ENCODE measurements at places on chromosomes 12 and 14. TPM values are rescaled to one million over a fixed set of nuclear protein-coding genes. Genes with fewer than 3 reads are reported as not detected.

GRCh38 chr12:113418213-113418879 lies 3.8 kb upstream of the SDSL start:
- peaks cover 13% of the 10 kb centered on the region for H3K4me1 ChIP-seq
- peaks cover 9% of the 10 kb centered on the region for H3K27me3 ChIP-seq
- no peak overlapping the region for H3K27ac ChIP-seq
- no peak for DNase-seq
- no peaks in the 10 kb centered on the region for H3K36me3 ChIP-seq

DNA sequence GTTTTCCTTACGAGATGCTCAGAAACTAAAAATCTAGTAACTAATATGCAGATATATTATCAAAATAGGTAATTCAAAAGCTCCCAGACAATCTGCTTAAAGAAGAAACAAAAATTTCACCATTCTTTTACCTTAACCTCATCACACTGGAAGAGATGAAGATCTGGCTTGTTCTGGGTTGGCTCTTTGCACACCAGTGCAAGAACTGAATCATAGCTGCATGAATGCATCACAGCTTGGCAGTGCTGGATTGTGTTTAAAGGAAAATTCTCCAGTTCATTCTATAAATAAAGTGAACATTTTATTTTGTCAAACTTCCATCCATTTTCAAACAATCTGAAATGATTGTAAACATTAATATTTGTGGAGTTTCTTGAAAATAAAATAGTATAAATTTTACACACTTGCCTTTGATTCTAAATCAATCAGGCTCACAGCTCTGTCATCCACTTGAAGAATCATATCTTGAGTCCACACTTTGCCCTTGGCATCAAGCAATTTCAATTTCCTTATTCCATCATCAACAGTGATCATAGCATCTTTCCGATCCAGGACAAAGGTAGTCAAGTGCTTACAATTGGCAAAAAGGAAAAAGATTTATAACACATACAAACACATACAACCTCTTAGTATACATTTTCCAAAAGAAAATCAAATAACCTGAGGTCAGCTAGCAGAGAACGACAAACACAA lies 119.8 kb downstream of the EPS8 start:
- H3K36me3 ChIP-seq, result no peaks in the 10 kb centered on the region
- no peak for DNase-seq
- H3K27me3 ChIP-seq, result peaks cover 5% of the 10 kb centered on the region
- no peak overlapping the region for H3K4me3 ChIP-seq
- H3K4me1 ChIP-seq, result no peaks in the 10 kb centered on the region
- no peak overlapping the region for H3K27ac ChIP-seq

DNA sequence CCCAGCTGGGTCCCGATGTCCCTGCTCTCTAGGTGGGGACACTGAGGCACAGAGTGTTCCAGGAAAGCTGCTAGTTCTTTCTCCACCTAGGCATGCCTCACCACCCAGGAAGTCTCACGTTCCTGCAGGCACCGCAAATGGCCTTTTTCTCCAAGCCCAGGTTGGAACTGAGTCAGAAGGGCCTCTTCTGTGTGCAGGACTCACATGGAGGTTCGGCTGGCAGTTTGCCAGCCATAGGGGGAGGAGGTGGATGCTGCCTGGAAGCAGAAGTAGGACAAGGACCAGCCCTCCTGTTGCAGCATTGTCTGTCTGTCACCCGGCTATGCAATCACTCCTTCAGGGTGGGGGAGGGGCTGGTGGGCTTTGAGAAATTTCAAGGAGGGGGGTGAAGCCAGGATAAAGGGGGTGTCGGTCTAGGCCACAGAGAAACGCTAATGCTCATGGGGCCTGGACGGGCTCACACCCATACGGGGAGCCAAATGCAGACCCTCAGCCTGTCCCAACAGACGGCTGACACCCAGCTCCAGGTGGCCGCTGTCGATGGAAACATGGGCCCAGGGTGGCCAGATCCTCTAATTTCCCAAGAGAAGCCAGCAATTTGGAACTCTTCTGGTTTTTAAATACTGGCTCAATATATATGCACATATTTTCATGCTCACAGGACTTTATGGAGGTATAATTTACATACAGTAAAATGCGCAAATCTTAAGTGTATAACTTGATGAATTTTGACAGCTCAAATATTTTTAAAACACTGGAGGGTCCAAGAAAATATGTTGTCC lies 120.5 kb downstream of the PHETA1 start:
- H3K36me3 ChIP-seq, result no peaks in the 10 kb centered on the region
- no peaks in the 10 kb centered on the region for H3K27me3 ChIP-seq
- no peaks in the 10 kb centered on the region for H3K4me1 ChIP-seq
- H3K4me3 ChIP-seq, result no peak overlapping the region
- no peak for DNase-seq
- H3K27ac ChIP-seq, result no peak overlapping the region

DNA sequence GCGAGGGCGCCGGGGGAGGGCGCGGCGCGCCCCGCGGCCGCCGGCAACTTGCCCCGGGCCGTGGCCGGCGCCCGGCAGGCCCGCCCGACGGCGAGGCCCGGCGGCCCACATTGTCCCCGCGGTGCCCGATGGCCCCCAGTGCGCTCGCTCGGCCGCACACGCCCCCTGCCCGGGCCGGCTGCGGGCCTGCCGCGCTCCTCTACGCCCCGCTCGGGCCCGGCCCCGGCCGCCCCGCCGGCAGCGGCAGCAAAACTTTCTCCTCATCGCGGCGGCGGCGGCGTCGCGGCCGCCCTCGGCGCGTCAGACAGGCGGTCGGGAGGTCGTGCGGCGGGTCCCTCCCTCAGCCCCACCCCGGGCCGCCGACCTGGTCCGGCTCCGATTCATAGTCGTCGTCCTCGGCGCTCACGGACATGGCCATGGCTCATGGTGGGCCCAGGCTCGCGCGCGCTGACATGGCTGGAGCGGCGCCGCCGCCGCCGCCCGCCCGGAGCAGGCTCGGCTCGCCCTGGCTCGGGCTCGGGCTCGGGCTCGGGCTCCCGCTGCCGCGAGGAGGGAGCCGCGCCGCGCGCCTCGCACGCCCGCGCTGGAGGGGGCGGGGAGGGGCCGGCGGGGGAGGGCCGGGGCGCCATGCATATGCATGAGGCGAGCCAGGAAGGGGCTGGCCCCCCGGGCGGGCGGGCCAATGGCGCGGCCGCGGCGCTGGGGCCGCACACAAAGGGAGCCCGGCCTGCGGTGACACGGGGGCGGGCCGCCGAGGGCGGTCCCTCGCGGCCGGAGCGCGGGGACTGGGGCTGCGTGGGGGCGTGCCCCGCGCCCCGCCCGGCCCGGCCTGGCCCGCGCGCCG lies 67.1 kb downstream of the RNF34 start:
- H3K36me3 ChIP-seq, result no peaks in the 10 kb centered on the region
- peaks cover 27% of the 10 kb centered on the region for H3K4me1 ChIP-seq
- no peak overlapping the region for H3K27ac ChIP-seq
- H3K27me3 ChIP-seq, result no peaks in the 10 kb centered on the region
- peak; percentile 90 for DNase-seq
- peak overlapping the region; percentile 56 for H3K4me3 ChIP-seq

- H3K36me3 ChIP-seq, result no peaks in the 10 kb centered on the region
- H3K27ac ChIP-seq, result peak overlapping the region; percentile 89
- peaks cover 7% of the 10 kb centered on the region for H3K27me3 ChIP-seq
- DNase-seq, result no peak
These were observed 234.6 kb downstream of the PCNX1 start for GRCh38 chr14:71141701-71142374.

DNA sequence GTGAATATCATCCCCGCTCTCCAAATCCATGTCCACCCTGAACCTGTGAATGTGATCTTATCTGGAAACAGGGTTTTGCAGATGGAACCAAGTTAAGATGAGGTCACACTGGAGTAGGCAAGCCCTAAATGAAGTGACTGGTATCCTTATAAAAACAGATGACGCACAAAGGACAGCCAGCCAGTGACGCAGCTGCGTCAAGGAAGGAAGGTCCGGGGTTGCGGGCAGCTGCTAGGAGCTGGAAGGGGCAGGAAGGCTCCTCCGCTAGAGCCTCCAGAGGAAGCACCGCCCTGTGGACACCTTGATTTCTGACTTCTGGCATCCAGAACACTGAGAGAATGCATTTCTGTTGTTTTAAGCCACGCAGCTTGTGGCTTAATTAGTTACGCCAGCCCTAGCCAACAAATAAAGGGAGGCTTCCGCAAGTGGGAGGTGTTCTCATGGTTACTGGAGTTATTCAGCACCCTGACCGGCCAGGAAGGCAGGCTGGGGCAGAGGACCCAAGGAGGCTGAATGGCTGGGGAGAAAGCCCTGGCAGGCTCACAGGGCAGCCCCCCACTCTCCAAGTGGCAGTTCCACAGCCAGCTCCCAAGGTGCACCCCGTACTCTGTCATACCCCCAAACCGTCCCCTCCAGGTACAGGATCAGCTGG lies 127.6 kb upstream of the NCOR2 start:
- peaks cover 9% of the 10 kb centered on the region for H3K4me1 ChIP-seq
- H3K4me3 ChIP-seq, result peak overlapping the region; percentile 64
- DNase-seq, result peak; percentile 26
- H3K27ac ChIP-seq, result no peak overlapping the region
- H3K36me3 ChIP-seq, result peaks cover 3% of the 10 kb centered on the region

DNA sequence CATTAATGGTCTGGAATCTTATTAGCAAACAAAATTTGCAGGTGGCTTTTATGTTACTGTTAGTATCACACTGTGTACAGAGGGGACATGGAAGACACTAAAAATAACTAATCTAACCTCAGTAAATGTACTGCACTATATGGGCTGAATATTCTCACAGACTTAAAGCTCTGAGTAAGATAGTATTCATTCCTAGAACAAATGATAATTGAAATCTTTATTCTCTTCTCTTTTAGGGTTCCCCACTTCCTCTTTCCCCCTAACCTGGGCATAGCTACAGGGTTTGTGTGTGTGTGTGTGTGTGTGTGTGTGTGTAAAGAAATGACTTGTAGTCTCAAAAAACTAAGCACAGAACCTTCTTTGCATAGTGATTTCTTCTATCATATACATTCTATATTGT lies 21.4 kb upstream of the HECTD1 start:
- no peaks in the 10 kb centered on the region for H3K27me3 ChIP-seq
- H3K27ac ChIP-seq, result no peak overlapping the region
- no peak for DNase-seq
- no peak overlapping the region for H3K4me3 ChIP-seq

- no peak overlapping the region for H3K27ac ChIP-seq
- no peak for DNase-seq
- H3K4me3 ChIP-seq, result no peak overlapping the region
- peaks cover 5% of the 10 kb centered on the region for H3K4me1 ChIP-seq
- H3K27me3 ChIP-seq, result peaks cover 10% of the 10 kb centered on the region
These were observed 52.2 kb upstream of the ANP32D start for GRCh38 chr12:48420039-48420775.

DNA sequence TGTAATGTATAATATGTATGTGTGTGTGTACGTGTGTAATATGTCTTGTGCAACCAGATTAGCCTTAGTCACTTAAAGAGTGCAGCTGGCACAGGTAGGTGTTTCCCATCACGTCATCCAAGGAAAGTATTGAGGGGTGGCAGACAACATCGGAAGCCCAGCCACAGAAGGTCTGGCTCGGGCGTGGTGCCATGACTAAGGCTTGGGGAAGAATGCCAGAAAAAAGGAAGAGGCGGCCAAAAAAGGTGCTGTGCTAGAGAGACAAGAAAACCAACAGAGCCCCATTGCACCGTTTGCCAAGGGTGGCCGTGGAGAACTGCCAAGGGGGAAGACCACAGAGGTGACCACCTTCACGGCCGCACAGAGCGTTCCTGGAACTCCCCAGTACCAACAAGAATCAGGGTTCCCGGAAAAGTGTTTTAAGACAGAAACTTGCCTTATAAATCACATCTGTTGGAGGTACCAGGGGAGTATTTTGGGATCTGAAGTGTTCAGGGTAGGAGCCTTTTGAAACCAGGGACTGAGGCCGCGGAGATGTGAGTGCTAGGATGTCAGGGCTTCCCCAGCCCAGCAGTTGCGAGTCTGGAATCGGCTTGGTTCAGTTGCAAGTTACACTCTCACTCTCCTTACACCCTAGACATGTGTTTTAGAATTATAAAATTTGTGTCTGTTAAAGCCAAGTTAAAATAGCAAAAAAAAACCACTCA lies 131.2 kb upstream of the DYRK2 start:
- H3K27me3 ChIP-seq, result no peaks in the 10 kb centered on the region
- H3K27ac ChIP-seq, result no peak overlapping the region
- no peak for DNase-seq
- no peaks in the 10 kb centered on the region for H3K36me3 ChIP-seq

DNA sequence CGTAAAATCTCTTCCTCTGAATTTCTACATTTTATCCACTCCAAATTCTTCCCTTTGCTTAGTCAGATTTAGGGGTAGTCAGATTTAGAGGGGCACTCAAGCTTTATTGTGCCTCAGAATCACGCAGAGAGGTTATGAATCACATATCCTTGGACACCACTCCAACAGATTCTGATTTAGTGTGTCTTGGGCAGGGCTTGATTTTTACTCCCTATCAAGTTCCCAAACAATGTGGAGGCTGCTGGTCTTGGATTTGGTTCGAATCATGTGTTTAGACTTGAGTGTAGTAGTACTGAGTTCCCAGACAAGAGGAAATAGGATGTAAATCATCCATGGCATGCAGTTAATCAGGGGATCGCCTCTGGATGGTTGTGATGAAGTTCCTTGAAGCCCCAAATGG lies 298.1 kb upstream of the CLEC14A start:
- H3K4me3 ChIP-seq, result no peak overlapping the region
- H3K27me3 ChIP-seq, result no peaks in the 10 kb centered on the region
- H3K27ac ChIP-seq, result no peak overlapping the region
- no peaks in the 10 kb centered on the region for H3K4me1 ChIP-seq
- no peak for DNase-seq
- H3K36me3 ChIP-seq, result peaks cover 2% of the 10 kb centered on the region

The SIRT4 gene
- total RNA-seq, result 4.2 TPM

DNA sequence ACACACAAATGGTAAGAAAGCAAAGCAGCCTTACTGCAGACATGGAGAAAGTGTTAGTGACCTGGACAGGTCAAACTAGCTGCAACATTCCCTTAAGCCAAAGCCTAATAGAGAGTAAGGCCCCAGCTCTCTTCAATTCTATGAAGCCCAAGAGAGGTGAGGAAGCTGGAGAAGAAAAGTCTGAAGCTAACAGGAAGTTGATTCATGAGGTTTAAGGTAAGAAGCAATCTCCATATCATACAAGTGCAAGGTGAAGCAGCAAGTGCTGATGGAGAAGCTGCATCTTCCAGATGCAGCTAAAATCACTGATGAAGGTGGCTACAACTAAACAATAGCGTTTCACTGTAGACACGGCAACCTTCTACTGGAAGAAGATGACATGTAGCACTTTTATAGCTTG lies 53.5 kb downstream of the PPP1R12A start:
- H3K4me1 ChIP-seq, result peaks cover 72% of the 10 kb centered on the region
- DNase-seq, result no peak
- peaks cover 5% of the 10 kb centered on the region for H3K36me3 ChIP-seq
- no peaks in the 10 kb centered on the region for H3K27me3 ChIP-seq
- H3K4me3 ChIP-seq, result no peak overlapping the region
- peak overlapping the region; percentile 57 for H3K27ac ChIP-seq

The LRFN5 gene
- not detected for total RNA-seq

Measured in activated T-cell treated with anti-CD3 and anti-CD28 coated beads, Interleukin-2, amount 50 U/mL, for 72 hours (primary cell).